ENCODE measurements at places on chromosomes 11 and 22. TPM values are rescaled to one million over a fixed set of nuclear protein-coding genes. Genes with fewer than 3 reads are reported as not detected.

DNA sequence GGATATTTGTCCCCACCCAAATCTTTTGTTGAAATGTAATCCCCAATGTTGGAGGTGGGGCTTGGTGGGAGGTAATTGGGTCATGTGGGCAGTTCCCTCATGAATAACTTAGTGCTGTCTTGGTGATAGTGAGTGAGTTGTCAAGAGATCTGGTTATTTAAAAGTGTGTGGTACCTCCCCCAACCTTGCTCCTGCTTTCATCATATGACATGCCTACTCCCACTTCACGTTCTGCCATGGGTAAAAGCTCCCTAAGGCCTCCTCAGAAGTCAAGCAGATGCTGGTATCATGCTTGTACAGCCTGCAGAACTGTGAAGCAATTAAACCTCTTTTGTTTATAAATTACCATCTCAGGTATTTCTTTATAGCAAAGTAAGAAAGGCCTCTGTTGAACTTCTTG, 30.6 kb downstream of the AAMDC start:
- DNase-seq, result no peak

GRCh38 chr22:41531715-41532477, 12.4 kb downstream of the POLR3H start:
- DNase-seq, result no peak

DNA sequence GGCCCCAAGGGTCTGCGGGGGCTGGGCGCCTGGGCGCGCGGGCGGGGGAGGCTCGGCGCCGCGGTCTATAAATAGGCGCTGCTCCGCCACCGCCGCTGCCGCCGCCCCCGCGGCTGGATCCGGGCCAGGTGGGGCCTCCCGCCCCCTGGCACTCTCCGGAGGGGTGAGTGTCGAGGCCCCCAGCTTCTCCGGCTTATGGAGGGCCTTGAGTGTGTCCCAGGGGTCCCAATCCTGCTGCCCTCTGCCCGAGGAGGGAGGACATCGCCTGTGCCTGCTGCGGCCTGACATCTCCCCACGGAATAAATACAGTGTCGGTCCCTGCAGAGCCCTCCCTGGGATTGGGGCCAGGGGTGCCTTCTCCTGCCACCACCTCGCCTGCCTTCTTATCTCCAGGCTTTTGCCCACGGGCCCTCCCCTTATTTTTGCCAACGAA, 4.3 kb upstream of the GP1BB start:
- DNase-seq, result no peak

GRCh38 chr11:112042161-112042960, 17.2 kb downstream of the DLAT start:
- DNase-seq, result no peak

GRCh38 chr11:81421251-81421860, 1312.3 kb downstream of the FAM181B start:
- DNase-seq, result no peak

DNA sequence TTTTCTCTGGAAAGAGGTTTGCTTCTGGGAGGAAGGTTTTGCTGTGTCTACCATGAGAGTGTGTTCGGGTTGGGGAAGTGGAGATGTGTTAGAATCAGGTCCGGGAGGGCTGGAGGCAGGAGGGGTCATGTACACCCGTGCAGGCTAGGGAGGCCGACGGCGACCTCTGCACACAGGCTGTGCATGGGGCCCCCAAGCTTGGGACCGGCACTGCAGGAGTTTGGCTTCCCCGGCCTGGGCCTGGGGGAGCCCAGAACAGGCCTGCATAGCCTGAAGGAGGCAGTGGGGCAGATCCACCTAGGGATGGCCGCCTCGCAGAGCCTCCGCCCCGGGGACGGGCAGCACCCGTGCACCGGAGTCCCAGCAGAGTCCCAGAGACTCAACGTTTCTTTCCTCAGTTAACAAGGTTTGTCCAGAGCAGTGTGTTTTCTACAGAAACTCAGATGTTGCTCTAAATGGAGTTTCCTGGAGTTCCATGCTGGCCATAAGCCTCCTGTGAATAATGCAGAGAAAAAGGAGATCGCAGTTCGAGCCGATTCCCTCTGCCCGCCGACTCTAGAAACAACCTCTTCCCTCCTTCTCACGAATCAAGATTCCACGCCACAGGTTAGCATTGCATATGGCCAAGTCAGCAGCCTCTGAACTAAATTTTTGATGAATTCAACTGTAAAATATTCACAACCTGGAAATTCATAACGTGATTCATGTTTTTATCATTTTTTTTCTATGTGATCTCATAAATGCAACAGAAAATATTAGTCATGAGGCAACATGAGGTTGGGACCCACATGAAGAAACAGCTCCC, 427.3 kb downstream of the BRD1 start:
- no peak for DNase-seq

GRCh38 chr22:27106985-27107384, 449.6 kb downstream of the MIAT start:
- no peak for DNase-seq

DNA sequence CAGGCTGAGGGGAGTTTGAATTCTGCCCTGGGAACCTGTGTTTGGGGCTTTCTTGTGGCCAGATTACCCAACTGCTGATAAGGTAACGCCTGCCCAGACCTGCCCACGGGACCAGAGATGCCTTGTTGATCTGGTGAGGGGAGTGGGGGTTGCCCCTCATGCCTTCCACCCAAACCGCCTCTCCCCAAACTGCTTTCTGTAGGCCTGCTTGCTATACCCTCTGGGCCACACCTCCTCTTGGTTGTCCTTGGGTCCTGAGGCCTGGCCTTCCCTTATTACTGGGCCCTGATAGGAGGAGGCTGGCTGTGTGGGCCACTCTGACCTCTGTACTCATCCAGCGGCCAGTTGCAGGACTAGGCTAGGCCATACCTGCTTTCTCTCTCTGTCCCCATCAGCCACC, 3.4 kb downstream of the P2RY2 start:
- peak; percentile 31 for DNase-seq

DNA sequence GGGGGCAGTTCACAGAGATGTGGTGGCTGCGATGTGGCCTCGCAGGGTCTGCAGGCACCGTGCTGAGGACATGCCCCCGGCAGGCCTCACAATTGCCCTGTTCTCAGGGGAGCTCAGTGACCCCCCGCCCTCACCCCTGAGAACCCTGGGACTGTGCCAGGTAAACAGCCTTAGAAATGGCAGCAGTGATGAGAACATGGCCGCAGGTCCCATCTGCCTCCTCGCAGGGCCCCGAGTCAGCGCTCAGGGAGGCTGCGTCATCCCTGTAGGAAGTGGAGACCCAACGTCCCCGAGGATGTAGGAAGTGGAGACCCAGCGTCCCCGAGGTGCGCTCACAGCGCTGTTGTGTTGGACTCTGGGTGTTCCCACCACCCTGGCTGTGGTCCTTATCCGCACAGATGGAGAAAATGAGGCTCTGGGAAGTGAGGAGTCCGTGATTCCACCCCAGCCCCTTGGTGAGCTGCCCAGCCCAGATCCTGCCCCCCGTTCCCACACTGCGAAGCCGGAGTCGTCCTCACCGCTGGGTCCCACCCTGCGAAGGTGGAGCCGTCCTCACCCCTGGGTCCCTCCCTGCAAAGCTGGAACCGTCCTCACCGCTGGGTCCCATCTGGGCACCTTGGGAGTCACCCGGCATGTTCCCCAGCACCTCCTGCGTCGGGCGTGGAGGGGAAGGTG, 1086.8 kb downstream of the BRD1 start:
- peak; percentile 22 for DNase-seq

DNA sequence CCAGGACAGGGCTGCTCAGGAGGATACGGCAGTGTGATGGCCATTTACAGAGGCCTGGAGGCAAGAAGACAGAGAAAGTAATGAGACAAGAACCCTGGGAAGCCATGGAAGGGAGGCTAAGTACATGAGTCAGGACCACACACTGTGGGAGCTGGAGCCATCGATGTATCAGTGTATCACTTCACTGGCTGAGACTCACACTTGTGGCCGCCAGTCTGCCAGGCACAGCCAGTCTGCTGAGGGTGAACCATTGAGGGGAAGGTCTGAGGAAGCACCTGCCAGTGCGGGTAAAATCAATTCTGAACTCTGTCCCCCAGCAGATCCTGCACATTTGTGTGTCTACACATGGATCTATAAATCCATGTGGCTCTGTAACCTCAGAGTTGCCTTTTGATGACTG, 195.6 kb downstream of the GRIK4 start:
- no peak for DNase-seq

DNA sequence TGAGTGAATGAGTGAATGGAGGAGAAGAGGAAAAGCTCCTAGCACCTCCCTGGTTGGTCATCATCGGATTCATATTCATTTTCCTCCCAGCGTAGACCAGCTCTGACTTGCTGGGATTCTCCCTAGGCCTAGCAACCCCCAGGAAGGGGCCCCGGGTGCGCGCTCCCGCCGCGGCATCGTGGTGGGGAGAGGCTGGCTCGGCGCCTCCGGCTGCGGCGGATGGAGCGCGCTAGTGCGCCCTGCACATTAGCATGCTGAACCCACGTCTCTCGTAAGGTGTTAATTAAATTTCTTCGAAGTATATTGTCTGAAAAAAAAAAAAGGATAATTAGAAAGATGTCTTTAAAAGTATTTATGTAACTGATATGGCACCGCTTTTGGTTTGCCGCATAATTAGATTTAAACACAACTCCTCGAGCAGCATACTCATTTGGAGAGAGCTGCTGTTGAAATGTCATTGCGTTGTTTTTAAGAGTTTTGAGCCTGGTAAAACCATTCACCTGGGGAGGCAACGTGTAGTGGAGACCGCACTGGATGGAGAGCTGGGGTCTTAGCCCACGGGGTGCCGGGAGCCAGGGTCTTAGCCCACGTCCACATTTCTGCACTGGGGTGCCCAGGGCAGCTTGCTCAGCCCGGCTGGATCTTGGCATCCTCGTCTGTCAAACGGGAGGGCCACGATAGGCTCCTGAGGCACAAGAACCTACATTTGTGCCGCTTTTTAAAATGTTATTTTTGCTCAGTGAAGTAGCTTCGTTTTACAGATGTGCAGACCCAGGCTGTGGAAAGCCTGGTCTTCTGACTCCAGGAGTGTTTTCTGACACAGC, 21.8 kb downstream of the MPPED1 start:
- no peak for DNase-seq

DNA sequence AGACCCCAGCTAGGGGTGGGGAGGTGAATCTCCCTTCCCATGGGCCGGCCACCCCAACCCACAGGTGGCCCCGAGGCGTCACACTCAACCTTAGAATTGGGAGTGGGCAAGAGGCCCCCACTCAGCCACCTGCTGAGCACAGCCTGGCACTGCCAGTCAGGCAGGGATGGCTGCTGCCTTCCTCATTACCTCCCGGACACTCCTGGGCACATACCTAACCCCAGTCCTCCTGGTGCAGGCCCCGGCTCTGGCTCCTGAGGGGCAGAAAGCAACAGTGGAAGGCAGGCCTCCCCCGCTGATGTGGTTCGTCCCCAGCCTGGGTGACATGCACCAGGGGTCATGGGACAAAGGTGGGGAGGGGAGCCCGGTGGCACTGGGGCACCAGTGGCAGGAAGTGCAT, 103.6 kb downstream of the MPPED1 start:
- DNase-seq, result no peak

DNA sequence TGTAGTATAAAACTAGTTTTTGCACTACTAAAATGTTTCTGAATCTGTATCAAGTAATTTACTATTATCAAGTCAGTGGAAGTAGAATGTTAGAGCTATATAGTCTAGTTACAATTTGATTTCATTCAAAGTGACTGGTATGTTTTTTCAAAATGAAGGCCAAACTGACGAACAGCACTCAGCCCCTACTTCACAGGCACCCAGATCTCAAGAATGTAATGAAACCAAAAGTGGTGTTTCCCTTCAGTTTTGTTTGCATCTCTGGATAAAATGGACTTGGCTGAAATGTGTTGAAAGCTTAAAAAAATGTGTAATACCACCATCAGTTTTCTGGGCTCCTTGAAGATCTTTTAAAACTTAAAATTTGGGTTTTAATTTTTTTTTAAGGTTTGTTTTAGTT, 46.4 kb downstream of the QSER1 start:
- no peak for DNase-seq

DNA sequence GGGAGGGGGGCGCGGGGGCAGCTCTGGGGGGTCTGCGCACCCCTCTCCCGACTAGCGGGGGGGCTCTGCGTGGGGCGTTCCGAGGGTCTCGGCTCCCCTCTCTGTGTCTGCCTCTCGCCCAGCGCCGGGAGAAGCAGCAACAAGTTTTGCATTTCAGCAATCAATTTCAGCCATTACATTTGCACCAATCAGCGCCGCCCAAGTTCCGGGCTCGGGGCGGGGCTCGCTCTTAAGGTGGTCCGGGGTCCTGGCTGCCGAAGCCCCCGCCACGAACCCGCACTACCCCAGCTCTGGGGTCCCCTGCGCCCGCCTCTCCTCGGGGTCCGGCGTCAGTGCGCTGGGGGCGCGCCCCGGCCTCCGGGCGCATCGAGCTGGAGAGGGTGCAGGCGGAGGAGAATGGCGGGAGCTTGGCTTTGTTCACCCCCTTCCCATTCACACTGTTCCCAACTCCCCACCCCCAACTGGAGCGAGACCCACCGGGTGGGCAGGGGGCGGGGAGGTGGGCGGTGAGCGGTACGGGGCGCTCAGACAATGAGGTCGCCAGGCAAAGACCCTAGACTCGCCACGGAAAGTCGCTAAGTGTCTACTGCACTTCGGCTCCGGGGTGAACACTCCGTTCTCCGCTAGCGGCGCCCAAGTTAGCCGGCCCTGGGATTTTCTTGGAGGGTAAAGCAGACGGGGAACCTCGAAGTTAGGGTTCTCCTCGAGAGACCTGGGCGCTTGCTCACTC, at the start of gene MN1:
Gene MN1, minus strand, starts transcription at position 141 of the 730 bp plus-strand sequence. CDS start 1,213 bp downstream, outside the sequence.
- DNase-seq, result peak; percentile 30

- DNase-seq, result no peak
Observed at GRCh38 chr11:75301601-75302345, 49.7 kb downstream of the ARRB1 start.

- DNase-seq, result no peak
Observed at GRCh38 chr11:126136507-126136906, 73.8 kb upstream of the CDON start.

- no peak for DNase-seq
Observed at GRCh38 chr11:24513479-24514218, 16.8 kb downstream of the LUZP2 start.

- no peak for DNase-seq
Observed at GRCh38 chr11:62652161-62653006, 718 bp downstream of the INTS5 start.

DNA sequence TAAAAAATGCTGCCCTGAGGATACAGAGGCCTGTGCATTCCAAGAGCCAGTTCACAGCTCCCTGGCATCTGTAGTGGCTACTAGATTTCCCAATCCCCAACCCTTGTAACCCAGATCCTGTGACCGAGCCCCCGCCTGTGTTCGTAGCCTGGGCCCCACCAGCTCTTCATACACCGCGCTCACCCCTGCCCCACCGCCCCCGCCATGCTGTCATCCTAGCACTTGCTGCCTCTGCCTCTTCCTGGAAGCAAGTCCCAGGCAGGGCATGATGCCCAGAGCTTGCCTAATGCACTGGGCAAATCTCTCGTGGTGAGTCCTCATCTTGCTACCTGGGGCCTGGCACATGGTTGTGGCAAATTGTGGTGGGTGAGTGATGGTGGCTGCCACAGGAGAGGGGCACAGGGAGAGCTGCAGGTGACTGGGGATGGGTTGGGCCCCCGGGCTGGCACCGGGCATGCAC, 7.1 kb downstream of the MGAT3 start:
- no peak for DNase-seq

GRCh38 chr22:21761994-21762680, 26.5 kb upstream of the YPEL1 start:
- DNase-seq, result no peak

TMEM121B gene
- total RNA-seq, result not detected

TEX12 gene
- total RNA-seq, result not detected

STX5 gene
- 27.1 TPM for total RNA-seq

CARNS1 gene
- total RNA-seq, result 1.2 TPM

APLNR gene
- 0.47 TPM for total RNA-seq

KCNA4 gene
- total RNA-seq, result not detected

MYOD1 gene
- total RNA-seq, result not detected

Measured in Peyer's patch (tissue), 4 donors.